Skin of body (tissue), 3 donors: ENCODE measurements at places on chromosomes 7 and 10. TPM values are rescaled to one million over a fixed set of nuclear protein-coding genes. Genes with fewer than 3 reads are reported as not detected.
A peak's percentile ranks its signal among the peaks of the same experiment; 100 is the strongest.

- DNase-seq: peak; percentile 56
Observed at GRCh38 chr7:45890902-45891461, 2.7 kb downstream of the IGFBP1 start.

DNA sequence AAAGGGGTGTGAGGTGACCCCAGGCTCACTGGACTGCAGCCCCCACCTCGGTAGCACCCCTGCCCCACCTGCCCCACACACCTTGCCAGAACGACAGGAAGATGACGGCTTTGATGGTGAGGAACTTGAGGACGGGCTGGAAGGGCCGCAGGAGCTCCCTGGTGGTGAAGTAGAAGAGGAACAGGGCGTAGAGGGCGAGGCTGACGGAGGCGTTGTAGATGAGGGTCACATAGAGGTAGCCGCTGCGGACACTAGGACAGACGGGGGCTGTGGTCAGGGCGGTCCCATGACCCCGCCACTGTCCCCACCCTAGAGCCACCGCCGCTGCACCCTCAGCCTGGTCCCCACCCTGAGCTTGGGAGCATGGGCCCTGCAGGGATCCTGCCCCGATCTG lies 7.6 kb downstream of the TMEM184A start:
- DNase-seq: no peak

- DNase-seq: no peak
Observed at GRCh38 chr10:104232613-104233102, 494 bp upstream of the CFAP43 start.

- DNase-seq: no peak
Observed at GRCh38 chr7:114885836-114886235, 36.1 kb upstream of the MDFIC start.

- DNase-seq: no peak
Observed at GRCh38 chr7:38929460-38930171, 20.6 kb upstream of the VPS41 start.

- DNase-seq: no peak
Observed at GRCh38 chr10:11691319-11691755, 50.8 kb upstream of the ECHDC3 start.

DNA sequence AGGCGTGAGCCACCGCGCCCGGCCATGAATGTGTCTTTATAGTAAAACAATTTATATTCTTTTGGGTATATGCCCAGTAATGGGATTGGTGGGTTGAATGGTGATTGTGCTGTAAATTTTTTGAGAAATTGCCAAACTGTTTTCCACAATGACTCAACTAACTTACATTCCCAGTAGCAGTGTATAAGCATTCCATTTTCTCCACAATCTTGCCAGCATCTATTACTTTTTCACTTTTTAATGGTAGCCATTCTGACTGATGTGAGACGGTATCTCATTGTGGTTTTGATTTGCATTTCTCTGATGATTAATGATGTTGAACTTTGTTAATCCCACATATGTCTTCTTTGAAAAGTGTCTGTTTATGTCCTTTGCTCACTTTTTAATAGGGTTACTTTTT lies 1187.9 kb downstream of the XPNPEP1 start:
- no peak for DNase-seq

GRCh38 chr7:96995406-96996110 lies 9.8 kb upstream of the DLX6 start:
- DNase-seq: no peak

GRCh38 chr7:53900856-53901528 lies 641.2 kb upstream of the VSTM2A start:
- no peak for DNase-seq

Gene TFR2
- total RNA-seq: 1.4 TPM

Gene CARD11
- 0.59 TPM for total RNA-seq

Gene TCF7L2
- total RNA-seq: 36.8 TPM

Gene ATG9B
- total RNA-seq: 15.4 TPM
